DMS 273 treated with DMSO at 0.1 percent for 48 hours (cell line): ENCODE measurements at places on chromosomes 16 and 17.
A peak's percentile ranks its signal among the peaks of the same experiment; 100 is the strongest.

GRCh38 chr17:57685499-57686132 lies 59.5 kb downstream of the CCDC182 start:
- no peak for DNase-seq

- no peak for DNase-seq
Observed at GRCh38 chr17:4715063-4715744, 4.8 kb downstream of the ARRB2 start.

GRCh38 chr16:75238132-75238852 lies 13.1 kb downstream of the BCAR1 start:
- peak; percentile 30 for DNase-seq

DNA sequence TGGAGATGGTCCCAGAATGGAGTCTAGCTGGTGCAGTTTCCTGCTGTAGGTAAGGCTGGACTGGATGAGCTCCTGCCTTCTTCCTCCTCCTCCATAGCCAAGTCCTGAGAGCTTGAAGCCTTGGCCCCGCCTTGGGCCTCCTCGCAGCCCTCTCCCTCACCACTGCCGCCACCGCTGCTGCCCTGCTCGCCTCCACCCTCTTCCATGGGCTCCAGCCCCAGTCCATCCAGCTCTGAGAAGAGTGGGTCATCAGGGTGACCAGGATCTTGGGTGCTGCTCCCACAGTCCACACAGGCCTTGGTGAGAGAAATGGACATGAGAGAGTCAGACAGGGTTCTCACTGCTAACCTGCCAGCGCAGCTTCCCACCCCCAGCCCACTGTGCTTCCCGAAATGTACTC lies 11.2 kb downstream of the PER1 start:
- DNase-seq = no peak

DNA sequence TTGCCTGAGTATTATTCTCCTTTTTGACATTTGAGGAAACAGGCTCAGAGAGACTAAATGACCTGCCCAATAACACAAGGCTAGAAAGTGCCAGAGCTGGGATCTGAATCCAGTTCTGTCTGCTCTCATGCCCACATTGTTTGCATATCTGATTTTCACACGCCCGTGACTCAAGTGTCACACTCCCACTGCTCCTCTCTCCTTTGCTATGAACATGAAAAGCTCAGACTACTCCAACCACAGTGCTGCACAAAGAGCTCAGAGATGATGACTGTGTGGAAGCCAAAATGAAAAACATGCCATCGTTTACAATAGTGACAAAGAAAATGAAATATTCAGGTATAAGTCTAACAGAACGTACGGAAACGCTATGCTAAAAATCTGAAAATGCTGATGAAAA lies 107.9 kb downstream of the SMG6 start:
- DNase-seq = no peak

DNA sequence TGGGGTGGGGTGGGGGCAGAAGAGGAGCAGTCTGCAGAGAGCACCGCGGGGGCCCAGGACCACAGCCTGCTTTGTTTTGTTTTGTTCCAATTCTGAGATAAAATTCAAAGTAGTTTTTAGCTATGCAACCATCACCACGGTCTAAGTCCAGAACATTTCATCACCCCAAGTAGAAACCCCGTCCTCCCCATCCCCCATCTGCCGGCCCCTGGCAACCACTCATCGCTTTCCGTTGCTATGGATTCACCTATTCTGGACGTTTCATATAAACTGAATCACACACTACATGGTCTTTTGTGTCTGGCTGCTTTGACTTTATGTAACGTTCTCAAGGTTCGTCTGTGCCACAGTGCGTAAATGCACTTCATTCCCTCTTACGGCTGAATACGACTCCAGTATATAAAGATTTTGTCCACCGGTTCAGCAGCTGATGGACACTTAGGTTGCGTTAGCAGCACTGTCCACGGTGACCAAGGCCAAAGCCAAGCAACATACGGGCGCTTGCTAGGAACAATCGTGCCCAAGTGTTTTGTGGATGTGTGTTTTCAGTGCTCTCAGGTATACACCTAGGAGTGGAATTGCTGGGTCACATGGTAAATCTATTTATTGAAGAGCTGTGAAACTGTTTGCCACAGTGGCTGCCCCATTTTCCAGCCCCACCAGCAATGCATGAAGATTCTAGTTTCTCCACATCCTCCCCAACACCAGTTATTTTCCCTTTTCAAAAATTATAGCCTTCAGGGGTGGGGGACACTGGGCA lies 27.7 kb upstream of the RASD1 start:
- DNase-seq = no peak

- no peak for DNase-seq
Observed at GRCh38 chr16:81790830-81791435, 11.8 kb downstream of the PLCG2 start.

DNA sequence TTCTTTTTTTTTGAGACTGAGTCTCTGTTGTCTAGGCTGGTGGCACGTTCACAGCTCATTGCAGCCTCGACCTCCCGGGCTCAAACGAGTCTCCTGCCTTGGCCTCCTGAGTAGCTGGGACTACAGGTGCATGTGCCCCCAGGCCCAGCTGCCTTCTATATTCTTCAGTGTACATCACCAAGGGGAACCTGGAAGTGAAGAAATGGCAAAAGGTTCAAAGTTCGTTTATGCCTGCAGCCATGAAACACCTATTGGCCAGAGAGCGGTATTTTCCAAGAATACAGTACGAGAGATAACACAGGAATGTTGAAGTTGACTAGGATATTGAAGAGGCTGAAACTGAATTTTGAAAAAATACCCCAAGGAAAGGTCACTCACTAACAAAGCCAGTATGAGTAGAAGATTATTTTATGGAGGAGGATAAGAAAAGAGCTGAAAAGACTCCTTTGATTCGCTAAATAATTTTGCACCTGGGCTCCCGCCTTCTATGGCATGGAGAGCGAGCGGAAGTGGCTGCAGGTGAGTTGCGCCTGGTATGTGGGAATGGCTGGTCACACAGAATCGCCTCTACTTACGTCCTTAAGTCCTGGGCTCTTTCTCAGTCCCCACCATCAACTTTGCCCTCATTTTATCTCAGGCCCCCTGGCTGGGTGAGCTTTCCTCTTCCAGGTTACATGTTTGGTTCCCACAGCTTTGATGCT lies 9.8 kb downstream of the ST6GALNAC1 start:
- no peak for DNase-seq

- peak; percentile 67 for DNase-seq
Observed at GRCh38 chr17:62911114-62911513, 54.9 kb upstream of the TANC2 start.

- no peak for DNase-seq
Observed at GRCh38 chr16:66899945-66900710, 18.6 kb downstream of the CDH16 start.

- DNase-seq = no peak
Observed at GRCh38 chr17:55612691-55613141, 101.5 kb upstream of the SMIM36 start.
